GM20000 (cell line): ENCODE measurements at places on chromosomes 3 and 15.

DNA sequence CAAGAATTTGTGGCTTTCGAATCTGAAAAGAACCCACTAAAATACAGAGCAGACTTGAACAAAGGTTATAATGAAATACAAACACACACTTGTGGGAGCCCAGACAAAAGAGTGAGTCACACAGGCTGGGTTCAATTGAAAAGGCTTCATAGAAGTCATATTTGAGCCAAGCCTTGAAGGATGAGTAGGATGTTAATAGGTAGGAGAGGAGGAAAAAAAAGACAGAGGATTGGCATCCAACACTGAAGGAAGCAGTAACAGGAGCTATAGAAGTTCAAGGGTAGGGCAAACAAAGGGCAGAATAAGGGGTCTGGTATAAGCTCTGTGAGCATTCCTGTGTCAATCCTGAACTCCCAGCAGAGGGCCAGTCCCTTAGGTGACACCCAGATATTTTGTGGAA, 325.4 kb downstream of the FOXP1 start:
- DNase-seq: no peak

GRCh38 chr3:152269056-152269830, 514 bp downstream of the MBNL1 start:
- peak; percentile 70 for DNase-seq

GRCh38 chr3:48502121-48502520, 1.9 kb downstream of the SHISA5 start:
- no peak for DNase-seq

DNA sequence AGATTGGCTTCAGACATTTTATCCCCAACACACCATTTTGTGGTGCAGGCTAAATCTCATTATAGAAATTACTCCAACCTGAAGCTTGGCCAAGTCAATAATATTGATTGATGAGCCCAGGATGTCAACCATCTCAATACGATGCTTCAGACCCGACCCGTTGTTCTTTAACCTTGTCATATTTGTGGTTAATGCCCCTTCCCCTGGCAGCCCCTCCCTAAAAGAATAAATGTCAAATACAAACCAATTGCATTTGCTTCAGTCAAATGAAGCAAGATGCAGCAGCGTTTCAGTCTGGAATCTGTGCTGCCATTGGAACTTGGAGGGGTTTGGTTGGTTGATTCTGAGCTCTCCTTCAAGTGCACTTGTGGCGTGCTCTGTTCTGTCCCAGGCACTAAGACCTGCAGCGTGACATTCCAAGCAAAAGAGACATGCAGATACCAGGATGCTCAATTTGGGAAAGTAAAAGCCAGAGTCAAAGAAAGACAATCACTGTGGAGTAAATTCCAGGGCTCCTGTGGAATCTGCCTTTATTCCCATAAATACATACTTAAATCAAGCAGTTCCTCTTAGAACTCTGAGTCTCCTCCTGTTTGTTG, 23.8 kb upstream of the PSMD6 start:
- DNase-seq: no peak

DNA sequence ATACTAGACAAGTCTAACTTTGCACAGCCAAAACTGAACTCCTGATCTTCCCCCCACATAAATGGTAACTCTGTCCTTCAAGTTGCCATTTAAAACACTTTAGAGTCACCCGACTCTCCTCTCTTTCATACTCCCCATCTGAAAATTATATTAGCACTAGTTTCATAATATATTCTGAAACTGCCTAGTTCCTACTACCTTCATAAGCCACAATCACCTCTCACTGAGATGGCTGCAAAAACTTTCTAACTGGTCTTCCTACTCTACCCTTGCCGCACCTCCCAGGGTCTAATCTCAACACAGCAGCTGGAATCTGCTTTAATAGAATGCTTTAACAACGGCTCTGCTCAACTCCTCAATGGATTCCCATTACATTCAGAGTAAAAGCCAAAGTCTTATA, 55.0 kb downstream of the GLB1 start:
- DNase-seq: no peak

GRCh38 chr15:51699373-51699772, 18.1 kb downstream of the SCG3 start:
- DNase-seq: no peak

DNA sequence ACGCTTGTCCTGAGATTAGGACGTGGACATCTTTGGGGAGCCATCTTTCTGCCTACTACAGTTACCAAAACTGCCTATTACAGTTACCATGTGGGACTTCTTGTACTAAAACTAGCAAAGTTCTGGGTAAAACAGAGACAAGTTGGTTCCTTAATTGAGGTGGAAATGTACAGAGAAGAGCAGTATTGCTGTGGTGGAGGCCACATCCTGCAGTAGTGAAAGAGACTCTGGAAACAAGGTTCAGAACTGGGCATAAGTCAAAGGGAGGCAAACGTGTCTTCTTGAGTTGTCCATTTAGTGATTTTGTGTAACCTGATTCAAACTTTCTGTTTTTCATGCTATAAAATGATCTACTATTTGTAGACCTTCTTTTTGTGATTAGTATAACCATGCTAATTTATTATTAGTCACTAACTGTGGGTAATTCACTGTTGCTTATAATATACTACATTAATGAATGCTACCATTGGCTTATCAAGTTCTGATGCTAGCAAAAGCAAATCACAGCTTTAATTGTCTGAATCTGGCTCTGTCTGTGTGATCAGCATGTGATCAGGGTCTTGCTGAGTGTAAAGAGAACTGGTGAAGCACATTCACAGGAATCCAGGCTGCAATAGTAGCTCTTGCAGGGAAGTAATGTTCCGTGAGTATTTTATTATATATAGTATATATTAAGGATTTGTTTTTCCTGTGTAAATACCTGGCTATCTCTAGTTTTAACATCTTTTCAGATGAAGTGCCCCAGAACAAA, 207.9 kb upstream of the GAP43 start:
- no peak for DNase-seq

- DNase-seq: no peak
Observed at GRCh38 chr15:25787855-25788520, 75.1 kb downstream of the ATP10A start.

DNA sequence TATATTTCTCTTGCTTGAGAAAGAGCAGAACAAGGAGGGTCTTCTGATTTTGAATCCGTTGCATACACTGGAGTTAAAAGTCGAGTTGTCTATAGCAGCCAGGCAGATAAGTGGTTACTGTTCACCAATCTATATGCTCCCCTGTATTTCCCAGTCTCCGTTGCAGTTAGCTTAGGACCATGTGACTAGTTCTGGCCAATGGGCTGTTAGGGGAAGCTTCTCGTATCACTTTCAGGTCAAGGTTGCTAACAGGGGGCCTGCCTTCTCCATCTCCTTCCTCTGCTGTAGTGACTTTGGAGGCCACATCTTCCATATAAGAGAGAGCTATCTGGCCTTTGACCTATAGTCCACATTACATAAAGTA, 188.5 kb upstream of the KBTBD8 start:
- no peak for DNase-seq
